ENCODE measurements at places on chromosomes 11 and 22.

GRCh38 chr11:113874581-113875233 is 665 bp downstream of the USP28 start:
- peak; percentile 19 for DNase-seq

- DNase-seq = no peak
These were observed 80.7 kb upstream of the PPARA start for GRCh38 chr22:46069521-46070214.

- no peak for DNase-seq
These were observed 193.7 kb downstream of the MIAT start for GRCh38 chr22:26851125-26851524.

DNA sequence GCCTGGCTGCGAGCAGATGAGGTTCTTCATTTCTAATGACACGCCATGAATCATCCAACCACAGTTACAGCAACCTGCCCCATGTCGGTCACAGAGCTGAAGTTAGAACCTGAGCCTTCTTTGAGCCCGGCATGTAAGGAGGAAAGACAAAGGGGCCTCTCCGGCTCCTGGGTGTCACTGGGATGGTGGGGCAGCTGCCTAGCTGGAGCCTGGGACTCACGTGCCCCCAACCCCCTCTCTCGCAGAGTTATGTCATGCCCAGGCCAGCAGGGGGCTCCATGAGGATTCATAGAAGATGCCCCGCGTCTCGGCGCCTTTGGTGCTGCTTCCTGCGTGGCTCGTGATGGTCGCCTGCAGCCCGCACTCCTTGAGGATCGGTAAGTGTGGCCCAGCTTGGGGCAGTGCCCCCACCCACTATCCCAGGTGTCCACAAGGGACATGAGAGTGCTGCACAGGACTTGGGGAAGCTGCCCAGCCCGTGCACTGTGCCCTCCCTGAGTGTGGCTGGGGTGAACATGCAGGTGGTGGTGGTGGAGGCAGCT is 148.5 kb downstream of the GRIK4 start:
- no peak for DNase-seq

DNA sequence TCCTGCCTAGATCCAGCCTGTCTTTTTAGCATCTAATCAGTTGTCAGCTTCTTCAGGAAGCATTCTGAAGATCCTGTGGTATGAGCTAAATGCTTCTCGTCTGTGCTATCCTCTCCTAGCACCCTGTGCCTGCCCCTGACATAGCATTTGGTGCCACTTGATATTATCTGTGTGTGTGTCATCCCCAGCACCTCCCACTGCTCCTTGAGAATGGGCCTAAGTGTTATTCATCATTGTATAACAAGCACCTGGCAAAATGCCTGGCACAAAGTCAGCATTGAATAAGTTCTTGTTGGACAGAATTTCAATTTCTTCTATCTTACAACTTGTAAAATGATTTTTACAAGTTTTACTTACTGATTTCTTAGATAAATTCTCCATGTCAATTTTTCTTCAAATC is 28.1 kb upstream of the OLFML1 start:
- no peak for DNase-seq

DNA sequence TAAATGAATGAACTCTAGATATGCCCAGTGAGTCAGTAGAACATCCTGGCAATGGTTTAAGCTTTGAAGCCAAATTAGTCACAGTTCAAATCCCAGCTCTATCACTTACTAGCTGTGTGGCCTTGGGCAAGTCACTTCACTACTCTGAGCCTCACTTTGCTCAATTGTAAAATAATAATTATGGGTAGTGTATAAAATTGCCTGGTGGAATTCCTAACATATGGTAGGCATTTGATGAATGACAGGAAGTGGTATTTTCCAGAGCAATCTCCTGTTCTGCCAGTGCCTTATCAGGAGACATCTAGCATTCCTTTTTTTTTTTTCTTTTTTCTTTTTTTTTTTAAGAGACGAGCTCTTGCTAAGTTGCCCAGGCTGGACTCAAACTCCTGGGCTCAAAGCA is 13.0 kb downstream of the SCN4B start:
- no peak for DNase-seq

DNA sequence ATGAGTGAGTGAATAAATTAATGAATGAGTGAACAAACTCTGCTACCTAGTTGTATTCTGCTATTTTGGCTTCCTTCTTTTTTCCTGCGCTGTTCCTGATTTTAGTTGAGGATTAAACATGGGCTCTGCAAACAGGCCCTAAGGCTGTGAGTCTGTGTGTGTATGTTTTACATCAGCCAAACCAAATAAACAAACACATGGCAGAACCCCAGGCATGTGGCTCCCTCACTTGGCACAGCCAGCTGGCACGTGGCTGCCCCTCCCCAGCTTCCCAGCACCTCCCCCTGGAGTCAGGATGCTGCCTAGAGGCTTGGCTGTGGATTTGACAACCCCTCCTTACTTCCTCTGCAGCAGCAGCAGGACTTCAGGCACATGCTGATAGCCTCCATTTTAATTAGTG is 593.2 kb downstream of the INSC start:
- DNase-seq = peak; percentile 57

DNA sequence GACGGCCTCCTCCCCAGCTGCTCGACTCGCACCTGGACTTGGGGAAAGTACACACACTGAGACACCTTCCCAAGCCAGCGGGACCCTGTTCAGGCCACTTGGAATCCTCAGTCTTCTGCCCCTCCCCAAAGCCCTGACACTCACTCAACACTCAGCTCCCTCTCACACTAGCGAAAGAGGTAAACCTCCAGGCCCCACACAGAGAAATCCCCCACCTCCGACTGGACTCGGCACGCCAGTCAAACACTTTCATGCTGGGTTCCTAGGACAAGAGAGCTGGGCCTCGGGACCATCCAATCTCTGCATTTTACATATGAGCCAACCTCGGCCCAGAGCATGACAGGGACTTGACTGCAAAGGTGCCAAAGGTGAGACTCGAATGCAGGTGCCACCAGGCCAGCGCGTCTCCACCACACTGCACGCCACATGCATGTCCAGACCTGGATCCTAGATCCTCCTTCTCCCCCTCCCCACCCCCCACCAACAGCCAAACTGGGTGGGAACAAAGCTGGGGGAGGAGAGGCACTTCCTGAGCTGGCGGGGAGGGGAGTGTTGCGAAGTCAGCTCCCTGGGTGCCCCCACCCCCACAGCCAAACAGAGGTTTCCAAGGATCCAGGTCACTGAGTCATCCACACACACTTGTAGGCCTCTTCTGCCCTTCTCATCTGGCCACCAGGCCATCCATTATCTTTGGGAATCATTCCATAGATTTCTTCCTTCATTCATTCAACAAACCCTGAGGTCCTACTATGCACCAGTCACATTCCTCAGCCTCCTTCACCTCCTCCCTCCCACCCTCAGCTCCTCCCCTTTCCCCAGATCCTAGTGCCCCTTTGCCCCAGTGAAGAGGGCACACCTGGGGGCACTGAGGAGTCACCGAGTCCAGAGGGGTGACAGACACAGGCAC is 10.7 kb upstream of the CD5 start:
- no peak for DNase-seq

- no peak for DNase-seq
These were observed 10.7 kb upstream of the SMIM38 start for GRCh38 chr11:69145050-69145380.

GRCh38 chr11:47270331-47271271 is 668 bp downstream of the MADD start:
- peak; percentile 57 for DNase-seq

GRCh38 chr11:3971756-3972404 is 116.4 kb downstream of the STIM1 start:
- DNase-seq = no peak

- peak; percentile 5 for DNase-seq
These were observed 849 bp upstream of the APOBEC3B start for GRCh38 chr22:38981005-38981991.

GRCh38 chr11:105357764-105358163 is 218.2 kb upstream of the CARD18 start:
- peak; percentile 40 for DNase-seq

- DNase-seq = no peak
These were observed 1.7 kb upstream of the SPINDOC start for GRCh38 chr11:63811522-63811921.

- peak; percentile 74 for DNase-seq
These were observed 35.0 kb upstream of the EHF start for GRCh38 chr11:34585735-34586487.

DNA sequence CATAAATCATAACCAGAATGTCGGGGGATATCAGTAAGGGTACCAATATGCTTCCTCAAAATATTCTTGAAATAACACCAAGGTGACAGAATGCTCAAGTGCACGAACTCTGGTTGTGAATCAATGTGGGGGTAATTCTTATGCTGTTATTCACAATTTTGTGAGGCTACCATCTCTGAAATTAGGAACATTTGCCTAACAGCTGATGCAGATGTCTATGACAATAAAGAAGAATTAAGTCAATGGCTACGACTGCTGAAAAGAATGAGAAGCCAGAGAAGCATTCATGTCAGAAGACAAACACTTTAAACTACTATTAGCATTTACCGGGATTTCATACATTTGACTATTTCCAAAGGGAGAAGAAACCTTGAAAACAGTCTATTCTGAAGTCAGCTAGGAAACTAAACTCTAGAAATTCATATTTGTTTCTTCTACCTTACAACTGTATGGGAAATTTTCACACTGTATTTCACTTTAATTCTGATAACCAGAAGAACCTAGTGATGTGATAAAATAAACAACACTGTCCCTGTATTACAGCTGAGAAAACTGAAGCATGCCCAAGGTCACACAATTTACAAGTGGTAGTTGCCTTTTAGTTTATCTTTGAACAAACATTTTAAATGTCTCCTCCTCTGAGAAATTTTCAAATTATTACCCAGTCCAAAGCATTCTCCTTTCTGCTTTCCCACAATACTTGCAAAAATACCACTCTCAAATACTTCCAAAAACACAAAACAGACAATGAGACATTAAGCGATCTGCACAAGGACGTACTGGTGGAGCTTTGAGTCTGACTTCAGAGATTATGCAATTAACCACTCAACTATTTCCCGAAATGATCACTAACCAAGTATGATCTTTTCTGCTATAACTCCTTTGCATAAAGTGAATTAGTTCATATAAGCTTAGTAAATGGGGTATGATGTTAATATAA is 18.0 kb upstream of the ARHGAP32 start:
- no peak for DNase-seq

DNA sequence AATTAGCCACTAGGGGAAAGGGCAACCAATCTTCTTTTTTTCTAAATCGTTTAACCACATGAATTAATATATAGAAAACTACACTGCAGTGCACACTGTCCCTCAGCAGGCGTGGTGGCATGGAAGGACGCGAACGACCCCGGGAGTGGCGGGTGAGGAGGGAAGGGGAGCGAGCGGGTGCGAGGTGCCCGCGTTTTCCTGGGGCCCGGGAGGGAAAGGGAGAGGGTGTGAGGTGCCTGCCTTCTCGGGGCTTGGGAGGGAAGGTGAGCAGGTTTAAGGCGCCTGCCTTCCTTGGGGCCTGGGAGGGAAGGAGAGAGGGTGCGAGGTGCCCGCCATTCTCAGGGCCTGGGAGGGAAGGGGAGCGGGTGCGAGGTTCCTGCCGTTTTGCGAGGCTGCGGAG is 765 bp downstream of the GAB4 start:
- no peak for DNase-seq

DNA sequence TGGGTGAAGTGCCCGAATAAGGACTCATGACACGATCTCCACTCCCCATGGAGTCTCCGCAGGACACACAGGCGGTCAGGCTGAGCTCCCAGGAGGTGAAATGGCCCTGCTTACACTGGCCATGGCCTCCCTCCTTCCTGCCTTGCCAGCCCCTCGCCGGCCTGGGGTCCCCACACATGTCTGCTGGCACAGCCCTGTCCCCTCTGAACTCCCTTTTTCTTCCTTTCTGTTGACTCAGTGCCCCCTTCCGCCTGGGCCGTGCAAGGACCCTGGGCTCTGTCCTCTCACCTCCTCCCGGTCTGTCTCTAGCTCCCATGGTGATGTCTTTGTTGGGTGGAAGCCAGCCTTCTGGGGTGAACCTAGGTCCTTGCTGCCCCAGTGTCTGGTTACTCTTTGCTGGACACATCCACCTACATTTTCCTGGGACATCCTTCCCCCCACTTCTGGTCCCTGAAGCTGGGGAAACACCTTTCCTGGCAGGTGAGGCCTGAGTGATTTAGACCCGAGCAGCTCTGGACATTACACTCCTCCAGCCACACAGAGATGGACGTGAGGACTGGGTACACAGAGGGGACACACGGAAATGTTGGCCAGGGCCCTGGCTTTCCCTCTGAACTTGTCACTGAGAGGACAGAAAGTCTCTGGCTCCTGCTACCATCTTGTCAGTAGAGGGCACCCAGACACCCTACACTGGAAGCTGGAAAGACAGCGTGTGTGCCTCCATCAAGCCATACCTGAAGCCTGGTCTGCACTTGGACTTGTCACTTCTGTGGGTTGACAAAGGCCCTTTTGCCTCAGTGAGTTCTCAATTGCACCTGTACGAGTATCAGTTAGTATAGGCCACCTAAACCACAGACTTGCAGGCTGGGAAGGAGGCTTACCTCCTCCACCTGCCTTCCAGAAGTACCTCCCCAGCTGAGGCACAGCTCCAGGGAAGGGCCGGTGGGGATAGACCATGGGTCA is 864.3 kb downstream of the TBC1D22A start:
- no peak for DNase-seq

DNA sequence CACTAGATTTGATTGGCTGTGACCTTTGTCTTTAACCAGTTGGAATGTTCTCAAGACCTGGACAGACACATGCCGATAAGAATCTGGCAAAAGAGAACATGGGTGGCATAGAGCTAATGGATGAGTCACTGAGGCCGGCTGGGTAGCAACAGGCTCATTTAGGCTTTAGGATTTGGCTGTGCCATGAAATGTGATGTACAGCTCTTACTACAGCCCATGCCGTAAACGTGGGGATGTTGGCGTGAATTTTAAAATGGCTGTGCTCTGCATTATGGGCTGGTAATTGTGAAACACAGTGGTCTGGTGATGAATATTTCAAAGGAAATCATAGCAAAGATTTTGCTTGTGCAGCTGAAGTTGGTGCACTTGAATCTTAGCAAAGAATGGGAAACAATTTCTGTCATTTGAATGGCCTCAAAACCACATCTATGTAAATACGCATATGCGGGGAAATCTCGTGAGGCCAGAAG is 332.4 kb downstream of the TBC1D22A start:
- no peak for DNase-seq

- DNase-seq = no peak
These were observed 3.7 kb downstream of the SHANK2 start for GRCh38 chr11:71248656-71249055.

- DNase-seq = no peak
These were observed 23.5 kb downstream of the CDPF1 start for GRCh38 chr22:46226577-46226976.

- DNase-seq = peak; percentile 65
These were observed 5.7 kb downstream of the UPK3A start for GRCh38 chr22:45290410-45290936.

Measured in brain (organoid and tissue), 16 donors.